ENCODE measurements at places on chromosomes 4 and X. TPM values are rescaled to one million over a fixed set of nuclear protein-coding genes. Genes with fewer than 3 reads are reported as not detected.

DNA sequence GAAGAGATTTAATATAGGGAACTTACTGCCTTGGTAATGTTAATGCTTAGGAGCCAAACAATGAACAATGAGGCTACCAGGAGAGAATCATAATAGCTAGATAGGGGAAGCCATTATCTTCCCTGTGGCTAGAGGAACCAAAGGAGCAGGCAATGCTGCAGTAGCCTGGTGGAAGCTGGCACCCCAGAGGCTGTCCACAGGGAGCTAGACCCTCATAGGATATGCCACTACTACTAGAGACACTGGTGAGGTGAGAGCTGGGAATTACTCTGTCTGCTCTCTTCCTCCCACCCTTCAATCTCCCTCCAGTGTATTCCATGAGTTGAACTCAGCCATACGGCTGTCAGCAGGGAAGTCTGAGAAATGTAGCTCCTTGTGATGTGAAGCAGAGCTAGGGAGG is 601.4 kb downstream of the KCNIP4 start:
- H3K36me3 ChIP-seq: no peaks in the 10 kb centered on the region
- H3K4me1 ChIP-seq: no peaks in the 10 kb centered on the region
- no peaks in the 10 kb centered on the region for H3K27me3 ChIP-seq
- no peak overlapping the region for H3K4me3 ChIP-seq

The GAB1 gene
- 8.2 TPM for total RNA-seq

GRCh38 chr4:56655209-56655626 is 25.9 kb downstream of the HOPX start:
- H3K4me3 ChIP-seq: peak overlapping the region; percentile 23
- no peaks in the 10 kb centered on the region for H3K27me3 ChIP-seq
- H3K4me1 ChIP-seq: no peaks in the 10 kb centered on the region
- no peak overlapping the region for H3K27ac ChIP-seq

The TBC1D14 gene
- total RNA-seq: 32.2 TPM

GRCh38 chr4:123777373-123777772 is 380.8 kb downstream of the SPRY1 start:
- no peak overlapping the region for H3K4me3 ChIP-seq
- no peaks in the 10 kb centered on the region for H3K27me3 ChIP-seq
- DNase-seq: no peak
- no peaks in the 10 kb centered on the region for H3K36me3 ChIP-seq
- no peaks in the 10 kb centered on the region for H3K4me1 ChIP-seq

GRCh38 chr4:64062991-64063390 is 346.3 kb downstream of the TECRL start:
- H3K27me3 ChIP-seq: no peaks in the 10 kb centered on the region
- no peak overlapping the region for H3K27ac ChIP-seq
- no peak for DNase-seq
- H3K36me3 ChIP-seq: no peaks in the 10 kb centered on the region
- H3K4me1 ChIP-seq: no peaks in the 10 kb centered on the region

The CYTL1 gene
- total RNA-seq: not detected

The FHIP1A gene
- 3.6 TPM for total RNA-seq

The CFP gene
- 18.2 TPM for total RNA-seq

The HPGDS gene
- total RNA-seq: not detected

The AKAP14 gene
- total RNA-seq: not detected

GRCh38 chrX:16171039-16171438 is 3.8 kb downstream of the MAGEB17 start:
- H3K4me3 ChIP-seq: no peak overlapping the region
- H3K27me3 ChIP-seq: no peaks in the 10 kb centered on the region
- no peaks in the 10 kb centered on the region for H3K36me3 ChIP-seq
- no peaks in the 10 kb centered on the region for H3K4me1 ChIP-seq

The TMEM131L gene
- total RNA-seq: 14.3 TPM

The FLNA gene
- total RNA-seq: 50.1 TPM

GRCh38 chrX:134738986-134739740 is 80.9 kb upstream of the PLAC1 start:
- no peak overlapping the region for H3K4me3 ChIP-seq
- H3K27me3 ChIP-seq: no peaks in the 10 kb centered on the region
- no peak for DNase-seq
- no peaks in the 10 kb centered on the region for H3K4me1 ChIP-seq

- H3K4me3 ChIP-seq: no peak overlapping the region
- no peak overlapping the region for H3K27ac ChIP-seq
- no peaks in the 10 kb centered on the region for H3K36me3 ChIP-seq
These were observed 143.5 kb downstream of the GPR143 start for GRCh38 chrX:9622128-9622527.

DNA sequence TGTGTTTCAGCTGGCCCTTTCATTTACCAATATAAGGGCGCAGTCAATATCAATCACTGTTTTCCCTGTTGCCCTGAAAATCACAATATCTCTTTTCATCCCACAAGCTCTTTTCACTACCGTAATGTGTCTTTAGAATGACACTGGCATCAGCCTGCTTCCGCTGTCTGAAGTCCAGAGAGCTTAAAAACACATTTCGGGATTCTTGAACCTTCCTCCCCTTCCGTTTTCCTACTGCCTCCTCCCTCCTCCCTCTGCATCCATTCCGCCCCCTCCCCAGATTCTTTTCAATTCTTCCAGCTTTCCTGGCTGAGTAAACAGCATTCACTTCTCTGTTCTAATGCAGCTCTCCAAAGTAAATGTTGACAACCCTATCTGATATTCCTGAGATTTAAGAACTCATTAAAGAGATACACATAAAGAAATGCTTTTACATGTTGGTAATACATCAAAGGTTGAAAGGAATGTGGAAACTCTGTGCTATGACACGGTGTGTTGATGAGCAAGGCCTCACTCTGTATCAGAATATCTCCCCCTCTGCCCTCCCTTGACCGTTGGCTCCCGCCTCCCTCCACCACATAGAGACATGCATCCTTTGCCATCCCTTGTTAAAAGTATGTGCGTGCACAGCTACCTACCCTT is 83.5 kb upstream of the SPRY1 start:
- H3K27me3 ChIP-seq: no peaks in the 10 kb centered on the region
- no peak overlapping the region for H3K4me3 ChIP-seq
- H3K27ac ChIP-seq: no peak overlapping the region
- H3K4me1 ChIP-seq: no peaks in the 10 kb centered on the region

- H3K4me1 ChIP-seq: peaks cover 2% of the 10 kb centered on the region
- H3K36me3 ChIP-seq: no peaks in the 10 kb centered on the region
- H3K27me3 ChIP-seq: no peaks in the 10 kb centered on the region
- no peak for DNase-seq
- H3K4me3 ChIP-seq: no peak overlapping the region
These were observed 27.9 kb downstream of the PPARGC1A start for GRCh38 chr4:23861897-23862296.

All from right lobe of liver (tissue), 6 donors.